Activated naive CD4-positive, alpha-beta T cell treated with anti-CD3 and anti-CD28 coated beads, Interleukin-2, amount 10 ng/mL, durations not matched to agents 7 days and 5 days (primary cell): ENCODE measurements at places on chromosomes 5 and 9.

DNA sequence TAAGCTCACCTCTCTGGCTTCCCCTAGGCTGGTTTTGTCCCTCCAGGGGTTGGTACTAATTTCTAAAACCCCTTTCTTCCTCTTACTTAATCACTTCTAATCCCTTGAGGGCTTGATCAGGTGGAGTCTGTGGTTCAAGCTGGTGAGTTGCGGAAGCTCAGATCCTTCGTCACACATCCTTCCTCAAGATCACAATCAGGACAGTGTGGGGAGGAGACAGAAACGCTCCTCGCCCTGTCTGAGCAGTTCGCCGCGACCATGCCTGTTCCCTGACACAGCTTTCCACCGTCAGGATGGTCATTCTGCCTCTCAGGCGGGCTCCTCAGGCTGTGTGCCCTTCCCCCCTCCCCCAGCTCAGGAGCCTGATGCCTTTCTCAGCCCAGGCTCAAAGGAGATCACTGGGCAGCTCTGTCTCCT lies 24.3 kb downstream of the CPLX2 start:
- peak; percentile 78 for DNase-seq

DNA sequence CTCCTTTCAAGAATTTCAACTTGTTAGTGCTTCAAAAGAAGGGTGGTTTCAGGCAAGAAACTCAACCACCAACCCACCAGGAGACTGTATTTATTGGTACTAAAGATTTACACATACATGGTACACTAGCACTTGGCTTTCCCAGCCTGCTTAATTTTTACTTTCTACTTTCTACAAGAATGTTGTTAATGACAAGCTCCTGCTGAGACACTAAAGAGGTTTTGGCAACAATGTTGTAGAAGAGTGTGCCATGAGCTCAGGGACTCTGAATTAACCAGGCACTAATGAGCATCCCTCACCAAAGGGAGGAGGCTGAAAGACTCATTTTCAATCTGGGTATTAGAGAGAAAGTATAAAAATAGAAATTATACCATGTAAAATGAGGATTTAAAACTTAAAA lies 195.0 kb downstream of the KIAA0825 start:
- no peak for DNase-seq

- DNase-seq: no peak
Observed at GRCh38 chr9:98240475-98240874, 15.0 kb downstream of the TBC1D2 start.

DNA sequence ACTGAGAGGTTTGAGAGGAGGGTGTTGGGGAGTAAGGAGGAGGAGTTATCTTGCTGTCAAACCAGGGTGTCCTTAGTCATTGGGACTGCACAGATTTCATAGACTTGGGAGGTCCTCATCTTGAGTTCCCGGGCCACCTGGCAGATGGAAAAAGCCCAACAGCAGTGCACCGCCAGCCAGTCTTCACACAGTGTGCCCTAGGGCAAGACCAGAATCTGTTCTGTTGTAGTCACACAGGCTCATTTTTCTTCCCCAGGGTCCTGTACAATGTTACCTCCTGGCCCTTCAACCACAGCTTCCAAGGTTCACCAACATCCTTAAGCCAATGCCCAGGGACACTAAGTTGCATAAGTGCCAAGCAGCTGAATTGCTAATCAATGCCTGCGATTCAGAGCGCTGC lies 21.0 kb downstream of the PLAC8L1 start:
- no peak for DNase-seq

DNA sequence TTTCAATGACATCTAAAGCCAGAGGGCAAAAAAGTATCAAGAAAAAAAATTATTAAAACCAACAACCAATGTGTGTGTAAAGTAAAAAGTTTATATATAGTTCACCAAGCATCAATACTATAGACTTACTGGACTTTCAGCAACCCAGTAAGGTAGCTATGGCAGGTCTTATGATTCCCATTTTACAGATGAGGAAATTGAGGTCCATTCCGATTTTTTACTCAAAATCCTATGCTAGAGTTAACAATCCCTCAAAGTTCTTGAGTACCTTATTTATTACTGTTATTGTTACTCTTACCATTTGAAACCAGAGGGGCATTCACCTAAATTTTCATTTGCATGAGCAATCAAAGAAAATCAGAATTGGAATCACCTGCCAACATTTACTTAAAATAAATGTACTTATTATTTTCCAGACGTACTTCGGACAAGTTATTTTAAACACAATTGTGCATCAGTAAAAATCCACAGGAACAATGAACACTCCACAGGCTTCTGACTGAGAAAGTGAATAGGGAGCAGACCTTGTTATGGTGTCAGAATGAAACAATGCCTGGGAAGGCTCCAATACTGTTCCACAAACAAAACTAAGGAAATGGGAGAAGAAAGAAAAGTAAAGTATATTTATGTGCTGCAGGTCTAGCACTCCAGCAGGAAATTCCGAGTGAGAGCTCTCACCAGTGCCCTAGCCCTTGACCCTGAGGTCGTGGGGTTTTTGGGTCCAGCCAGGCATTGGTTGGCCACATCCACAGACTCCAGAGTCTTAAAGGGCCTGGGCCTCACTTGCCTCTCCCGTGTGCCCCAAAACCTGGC lies 229.9 kb downstream of the PIK3R1 start:
- no peak for DNase-seq

- DNase-seq: no peak
Observed at GRCh38 chr9:73215249-73215648, 63.6 kb downstream of the ANXA1 start.

- no peak for DNase-seq
Observed at GRCh38 chr5:2575292-2575691, 176.2 kb downstream of the IRX2 start.

- DNase-seq: peak; percentile 57
Observed at GRCh38 chr5:154813736-154814135, 36.7 kb downstream of the FAXDC2 start.

DNA sequence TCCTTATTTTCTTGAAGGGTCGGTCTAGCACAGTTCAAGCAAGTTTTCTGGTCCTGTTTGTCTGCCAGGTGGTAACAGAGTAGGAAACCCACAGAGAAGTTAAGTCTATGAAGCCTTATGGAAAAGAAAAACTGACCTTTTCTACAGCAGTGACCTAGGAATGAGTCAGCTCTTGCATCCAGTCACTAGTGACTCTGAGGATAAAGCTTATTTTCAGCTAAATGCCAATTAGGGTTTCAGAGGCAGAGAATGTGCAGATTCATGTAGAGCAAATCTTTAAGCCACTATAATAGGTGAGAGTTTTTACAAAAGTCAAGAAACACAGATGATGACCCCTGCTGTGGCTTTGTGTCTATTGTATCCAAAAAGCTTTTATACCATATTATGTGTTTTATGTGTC lies 100.7 kb downstream of the CWC27 start:
- no peak for DNase-seq

DNA sequence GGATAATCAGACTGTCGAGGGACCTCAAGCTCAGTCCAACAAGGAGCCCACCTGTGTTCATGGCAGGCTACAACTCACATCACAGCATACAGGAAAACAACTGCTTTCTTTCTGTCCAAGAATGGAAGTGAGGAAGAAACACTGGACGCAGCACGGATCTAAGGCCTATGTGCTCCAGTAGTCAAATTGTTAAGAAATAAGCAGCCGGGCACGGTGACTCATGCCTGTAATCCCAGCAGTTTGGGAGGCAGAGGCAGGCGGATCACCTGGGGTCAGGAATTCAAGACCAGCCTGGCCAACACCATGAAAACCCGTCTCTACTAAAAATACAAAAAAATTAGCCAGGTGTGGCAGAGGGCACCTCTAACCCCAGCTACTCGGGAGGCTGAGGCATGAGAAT lies 427.8 kb downstream of the BNC2 start:
- DNase-seq: no peak

DNA sequence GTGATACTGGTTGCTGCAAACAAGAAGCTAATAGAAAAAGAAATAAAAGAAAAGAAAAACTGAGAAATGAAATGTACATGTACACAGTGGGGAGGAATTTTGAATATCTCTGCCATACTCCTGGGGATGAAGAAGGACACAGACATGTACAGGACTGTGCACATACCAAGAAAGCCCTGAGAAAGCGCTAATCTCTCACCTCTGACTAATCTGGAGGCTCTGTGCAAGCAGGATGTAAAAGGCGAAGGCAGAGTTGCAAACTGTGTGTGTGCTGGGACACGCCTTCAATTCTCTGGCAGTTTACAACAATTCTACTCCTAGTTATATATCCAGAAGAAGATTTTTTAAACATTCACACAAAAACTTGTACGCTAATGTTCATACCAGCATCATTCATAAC lies 211.4 kb downstream of the KIAA0825 start:
- no peak for DNase-seq

- no peak for DNase-seq
Observed at GRCh38 chr5:38465061-38465460, 91.4 kb downstream of the LIFR start.

- DNase-seq: no peak
Observed at GRCh38 chr5:60632153-60632552, 67.8 kb downstream of the DEPDC1B start.

GRCh38 chr5:57221049-57221568 lies 47.2 kb downstream of the GPBP1 start:
- DNase-seq: no peak

DNA sequence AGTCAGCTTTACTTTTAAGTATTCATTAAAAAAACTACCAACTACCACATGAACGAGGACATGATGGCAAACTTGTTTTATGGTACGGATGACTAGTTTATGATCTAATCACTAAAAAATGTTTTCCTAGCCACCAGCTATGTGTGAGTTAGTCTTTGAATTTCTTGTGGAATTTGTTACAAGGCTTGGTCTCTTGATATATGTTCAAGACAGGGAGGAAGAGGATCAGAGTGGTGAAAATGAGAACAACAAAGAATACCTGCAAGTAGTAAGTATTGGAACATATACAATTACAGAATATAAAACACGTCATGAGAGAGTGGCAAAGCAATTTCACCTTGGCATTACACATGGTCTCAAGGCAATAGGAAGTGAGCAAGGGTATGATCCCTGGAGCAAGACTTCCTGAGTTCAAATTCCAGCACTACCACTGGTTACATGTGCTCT lies 548.6 kb upstream of the TLE4 start:
- no peak for DNase-seq

- DNase-seq: no peak
Observed at GRCh38 chr9:87494970-87495471, 2.6 kb upstream of the DAPK1 start.
